ENCODE measurements at places on chromosomes 2 and 18.

- no peak for DNase-seq
These were observed 439.1 kb downstream of the EIPR1 start for GRCh38 chr2:2938481-2938880.

DNA sequence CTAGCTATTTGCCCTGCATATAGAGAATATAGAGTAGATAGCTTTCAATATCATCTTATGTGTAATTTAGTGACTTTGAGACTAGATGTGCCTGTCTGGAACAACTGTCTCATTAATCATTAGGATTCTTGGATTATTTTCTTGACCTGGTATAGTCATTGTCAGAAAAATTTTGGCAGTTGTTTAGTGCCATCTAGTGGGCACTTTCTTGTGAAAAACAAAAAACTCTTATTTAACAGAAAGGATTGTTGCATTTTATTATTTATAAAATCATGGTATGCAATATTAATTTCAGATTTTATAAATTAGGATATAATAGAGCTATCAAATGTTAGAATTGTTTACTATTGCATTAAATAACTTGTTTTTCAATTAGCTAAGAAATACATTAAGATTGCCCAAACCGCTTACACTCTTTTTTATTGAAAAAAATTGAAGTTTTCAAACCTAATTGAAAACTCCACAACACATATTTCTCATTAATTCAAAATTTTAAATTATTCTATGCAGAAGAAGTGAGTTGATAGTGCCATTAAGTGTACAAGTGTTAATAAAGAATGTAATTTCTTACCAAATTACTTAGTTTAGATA is 80.3 kb downstream of the DYNAP start:
- no peak for DNase-seq

- DNase-seq = no peak
These were observed 10.8 kb downstream of the STK11IP start for GRCh38 chr2:219608399-219608964.

DNA sequence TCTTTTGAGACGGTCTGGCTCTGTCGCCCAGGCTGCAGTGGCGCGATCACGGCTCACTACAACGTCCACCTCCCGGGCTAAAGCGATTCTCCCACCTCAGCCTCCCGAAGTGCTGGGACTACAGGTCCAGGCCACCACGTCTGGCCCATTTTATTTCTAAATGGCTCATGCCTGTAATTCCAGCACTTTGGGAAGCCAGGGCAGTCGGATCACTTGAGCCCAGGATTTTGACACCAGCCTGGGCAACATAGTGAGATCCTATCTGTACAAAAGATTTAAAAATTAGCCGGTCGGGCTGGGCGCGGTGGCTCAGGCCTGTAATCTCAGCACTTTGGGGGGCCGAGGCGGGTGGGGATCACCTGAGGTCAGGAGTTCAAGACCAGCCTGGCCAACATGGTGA is 26.4 kb upstream of the EFHD1 start:
- no peak for DNase-seq

DNA sequence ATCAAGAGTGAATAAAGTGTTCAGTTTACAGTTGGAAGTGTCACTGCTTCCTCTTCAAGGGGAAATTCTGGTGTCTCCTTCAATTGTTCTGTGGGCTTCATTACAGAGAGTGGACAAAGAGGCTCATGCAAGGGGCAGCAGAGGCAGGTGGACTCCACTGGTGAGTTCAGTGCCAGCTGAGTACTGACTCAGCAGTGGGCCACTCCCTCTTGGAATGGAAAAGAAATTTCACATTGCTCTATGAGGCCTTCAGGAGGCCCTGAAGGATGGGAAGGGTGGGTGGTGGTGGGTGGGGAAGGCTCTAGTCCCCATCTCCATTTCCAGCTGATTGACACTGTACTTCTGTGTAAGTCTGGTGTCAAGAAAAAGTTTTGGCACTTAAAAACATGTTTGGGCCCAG is 66.4 kb downstream of the PRELID3A start:
- DNase-seq = no peak

GRCh38 chr2:77866661-77867060 is 344.5 kb upstream of the LRRTM4 start:
- DNase-seq = no peak

GRCh38 chr2:42021464-42021863 is 26.4 kb upstream of the PKDCC start:
- DNase-seq = no peak

- no peak for DNase-seq
These were observed 106.3 kb downstream of the TTN start for GRCh38 chr2:178700922-178701342.

- no peak for DNase-seq
These were observed 372.8 kb upstream of the RAB6C start for GRCh38 chr2:129606496-129607270.

All from CD4-positive, alpha-beta T cell (primary cell).